SJSA1 (cell line): ENCODE measurements at places on chromosomes 3 and 15. TPM values are rescaled to one million over a fixed set of nuclear protein-coding genes. Genes with fewer than 3 reads are reported as not detected.

DNA sequence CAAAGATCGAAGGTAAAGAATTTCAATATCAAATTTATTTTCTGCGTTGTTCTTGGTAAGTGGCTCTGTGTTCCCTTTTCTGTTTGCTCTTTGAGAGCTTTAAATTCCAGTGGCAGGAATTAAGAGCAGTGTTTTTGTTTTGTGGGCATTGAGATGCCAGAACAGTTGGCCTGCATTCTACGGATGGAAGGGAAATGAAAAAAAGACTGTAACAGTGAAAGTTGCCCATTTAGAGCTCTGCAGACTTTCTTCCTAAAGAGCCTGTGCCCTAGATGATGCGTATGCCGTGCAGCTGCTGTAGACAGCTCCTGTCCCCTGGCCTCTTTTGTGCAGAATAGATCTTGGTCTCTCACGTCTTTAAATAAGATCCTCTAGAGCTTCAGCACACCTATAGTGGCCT, 58.8 kb downstream of the KAT2B start:
- DNase-seq = no peak

- no peak for DNase-seq
Measured at GRCh38 chr15:38671675-38672254, 107.2 kb upstream of the RASGRP1 start.

The TPRG1 gene
- 0.11 and 0.50 TPM in 2 replicates for total RNA-seq

DNA sequence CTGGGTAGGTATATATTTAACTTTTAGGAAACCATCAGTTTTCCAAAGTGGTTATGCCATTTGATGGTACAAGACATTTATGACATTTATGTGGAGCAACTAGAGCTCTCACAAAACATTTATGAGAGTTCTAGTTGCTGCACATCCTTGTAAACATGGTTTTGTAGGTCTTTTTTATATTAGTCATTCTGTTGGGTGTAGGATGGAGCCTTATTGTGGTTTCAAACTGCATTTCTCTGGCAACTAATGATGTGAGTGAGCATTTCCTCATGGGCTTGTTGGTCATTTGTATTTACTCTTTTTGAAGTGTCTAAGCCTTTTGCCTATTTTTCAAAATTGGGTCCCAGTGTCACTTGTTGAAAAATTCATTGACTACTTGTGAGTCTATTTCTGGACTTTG, 45.7 kb upstream of the MGLL start:
- DNase-seq = no peak
